ENCODE measurements at places on chromosomes 2 and 18.

DNA sequence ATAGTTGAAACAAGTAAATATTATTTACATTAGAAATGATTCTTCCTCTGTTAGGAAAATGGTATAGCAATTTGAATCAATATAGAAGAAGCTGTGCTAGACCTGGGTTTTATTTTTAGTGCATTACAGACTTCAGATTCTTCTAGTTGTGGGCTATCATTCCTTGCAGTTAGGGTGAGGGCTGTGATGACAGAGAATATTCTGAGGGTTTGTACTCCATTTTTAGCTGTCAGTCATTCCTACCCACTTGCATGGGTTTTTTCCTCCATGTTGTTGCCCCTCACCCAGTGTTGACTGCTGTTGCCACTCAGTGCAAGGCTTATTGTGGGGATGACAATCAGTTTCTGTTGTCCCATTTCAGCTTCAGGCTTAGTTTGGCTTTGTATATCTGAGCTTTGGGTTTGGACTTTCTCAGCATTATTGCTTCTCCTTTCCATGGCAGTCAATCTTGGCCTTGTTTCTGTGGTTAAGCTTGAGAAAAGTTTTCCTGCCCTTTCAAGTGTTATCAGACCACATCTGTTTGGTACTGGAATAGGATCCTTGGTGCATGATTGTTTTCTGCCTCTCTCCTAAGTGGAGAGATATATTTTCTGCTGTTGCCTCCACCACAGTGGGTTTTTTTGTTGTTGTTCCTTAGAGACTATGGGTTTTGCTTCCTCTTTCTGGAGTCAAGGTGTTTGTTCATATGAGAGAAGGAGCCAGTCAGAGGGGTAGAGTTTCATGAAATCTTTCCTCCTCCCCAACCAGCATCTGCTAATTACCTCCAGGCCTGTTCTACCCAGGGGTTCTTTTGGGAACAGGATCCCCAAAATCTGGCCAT, 312.7 kb upstream of the CWC22 start:
- no peak for DNase-seq

DNA sequence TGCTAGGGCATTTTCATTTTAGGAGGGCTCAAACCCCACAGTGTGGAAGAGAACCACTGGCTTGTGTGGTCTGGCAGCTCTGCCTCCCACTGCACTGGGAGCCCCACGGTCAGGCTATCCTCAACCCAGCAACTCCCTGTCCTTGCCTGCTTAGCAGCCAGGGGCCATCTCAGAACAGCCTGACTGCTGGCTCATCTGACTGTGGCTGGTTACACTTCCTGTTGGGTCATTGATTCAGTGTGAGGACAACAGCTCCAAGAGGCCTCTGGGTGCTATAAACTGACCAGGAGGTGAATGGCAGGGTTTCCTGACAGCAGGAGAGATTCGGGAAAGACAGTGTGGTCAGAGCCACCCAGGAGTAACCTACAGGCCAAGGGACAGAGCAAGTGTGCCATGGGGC, 40.1 kb downstream of the AMER3 start:
- DNase-seq = no peak

- DNase-seq = no peak
Measured at GRCh38 chr2:219122202-219122980, 38.2 kb downstream of the NHEJ1 start.

- no peak for DNase-seq
Measured at GRCh38 chr2:84131278-84131830, 327.7 kb downstream of the SUCLG1 start.

- DNase-seq = no peak
Measured at GRCh38 chr18:79985172-79985571, 3.2 kb downstream of the TXNL4A start.

- DNase-seq = no peak
Measured at GRCh38 chr2:227082286-227082685, 81.7 kb downstream of the COL4A4 start.

- DNase-seq = no peak
Measured at GRCh38 chr2:54680397-54681041, 42.9 kb upstream of the EML6 start.

GRCh38 chr2:240369801-240370585, 65.5 kb upstream of the GPC1 start:
- DNase-seq = no peak

- DNase-seq = no peak
Measured at GRCh38 chr2:138468617-138469016, 33.0 kb upstream of the SPOPL start.

GRCh38 chr2:97931118-97931857, 64.5 kb downstream of the TMEM131 start:
- no peak for DNase-seq

DNA sequence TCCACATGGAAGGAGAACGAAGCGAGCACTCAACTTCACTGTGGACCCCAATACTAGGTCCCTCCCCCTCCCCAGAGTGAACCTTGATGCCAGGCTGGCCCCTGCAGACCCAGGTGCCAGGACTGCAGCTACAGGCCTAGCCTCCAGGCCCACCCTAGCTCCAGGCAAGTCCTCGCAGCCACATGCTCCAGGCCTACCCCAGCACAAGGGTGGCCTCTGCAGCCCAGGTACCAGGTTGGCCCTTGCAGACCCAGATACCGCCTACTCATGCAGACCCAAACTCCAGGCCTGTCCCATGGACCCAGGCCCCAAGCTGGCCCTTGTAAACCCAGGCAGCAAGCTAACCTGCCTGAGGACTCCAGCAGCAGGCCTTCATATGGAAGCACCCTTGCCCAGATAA, 44.2 kb downstream of the KCNG2 start:
- DNase-seq = no peak

DNA sequence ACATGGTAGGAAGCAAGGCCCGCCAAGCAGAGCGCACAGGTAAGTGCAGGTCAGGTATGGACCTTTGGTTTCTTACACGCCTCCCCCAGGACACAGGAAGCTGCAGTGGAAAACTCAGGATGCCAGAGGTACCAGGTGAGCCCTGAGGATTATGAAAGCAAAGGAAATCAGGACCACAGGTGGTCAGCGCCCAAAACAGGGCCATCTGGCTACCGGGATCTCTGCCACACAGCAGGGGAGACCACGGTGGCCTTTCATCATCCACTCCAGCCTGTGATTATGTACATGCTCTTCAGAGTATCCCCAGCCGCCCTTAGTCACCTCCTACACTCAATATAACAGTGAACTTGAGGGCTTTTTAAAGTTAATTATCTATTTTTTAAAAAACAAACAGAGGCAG, 125.5 kb upstream of the EPC2 start:
- no peak for DNase-seq

DNA sequence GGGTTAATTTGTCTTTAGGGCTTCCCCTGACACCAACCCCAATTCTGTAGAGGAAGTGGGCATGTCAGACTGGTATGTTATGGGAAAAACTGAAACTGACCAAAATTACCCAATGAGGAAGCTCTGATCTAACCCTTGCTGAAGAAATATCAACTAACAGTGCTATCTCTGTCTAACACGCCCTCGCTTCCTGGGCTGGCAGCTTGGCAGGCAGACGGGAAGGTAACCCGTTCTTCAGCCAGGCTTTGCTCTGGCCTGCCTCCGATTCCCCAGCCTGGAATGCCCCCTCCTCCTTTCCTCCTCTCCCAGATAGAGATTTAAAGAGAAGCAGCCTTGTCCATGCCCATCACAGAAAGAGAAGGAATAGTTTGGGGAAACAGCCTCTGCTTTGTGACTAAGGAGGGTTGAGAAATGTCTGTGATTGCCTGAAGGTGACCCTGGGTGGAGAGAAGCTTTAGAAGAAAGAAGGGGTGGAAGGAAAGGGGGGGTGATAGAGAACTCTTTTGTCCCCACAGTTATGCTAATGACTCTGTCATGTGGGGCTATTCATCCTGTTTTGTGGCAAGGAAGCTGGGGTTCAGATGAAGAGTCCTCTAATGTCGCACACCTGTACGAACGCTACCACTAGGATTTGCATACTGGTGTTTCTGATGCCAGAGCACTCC, 15.4 kb downstream of the HK2 start:
- peak; percentile 79 for DNase-seq

GRCh38 chr2:229407170-229407569, 136.1 kb upstream of the PID1 start:
- no peak for DNase-seq

DNA sequence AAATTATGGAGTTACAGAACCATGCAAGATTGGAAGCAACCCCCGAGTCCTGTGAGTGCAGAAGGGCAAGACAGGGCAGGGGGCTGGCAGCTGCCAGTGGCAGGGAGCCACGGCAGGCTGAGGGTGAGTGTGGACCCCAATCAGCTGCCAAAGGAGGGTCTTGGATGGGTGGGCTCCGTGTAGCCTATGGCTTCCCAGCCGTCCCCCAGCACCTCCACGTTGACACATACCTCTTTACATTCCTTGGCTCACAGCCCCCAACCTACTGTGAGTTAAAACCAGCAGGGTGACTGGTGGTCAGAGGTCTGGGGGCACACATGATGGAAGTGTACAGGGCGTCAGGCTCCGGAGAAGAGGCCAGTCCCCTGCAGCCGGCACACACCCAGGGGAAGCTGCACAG, 60.9 kb upstream of the SALL3 start:
- DNase-seq = no peak

- no peak for DNase-seq
Measured at GRCh38 chr2:180481998-180482397, 474.9 kb upstream of the CWC22 start.

GRCh38 chr18:74633652-74634352, 36.1 kb downstream of the ZNF407 start:
- no peak for DNase-seq

GRCh38 chr18:55863876-55864275, 275.9 kb upstream of the TCF4 start:
- DNase-seq = no peak

DNA sequence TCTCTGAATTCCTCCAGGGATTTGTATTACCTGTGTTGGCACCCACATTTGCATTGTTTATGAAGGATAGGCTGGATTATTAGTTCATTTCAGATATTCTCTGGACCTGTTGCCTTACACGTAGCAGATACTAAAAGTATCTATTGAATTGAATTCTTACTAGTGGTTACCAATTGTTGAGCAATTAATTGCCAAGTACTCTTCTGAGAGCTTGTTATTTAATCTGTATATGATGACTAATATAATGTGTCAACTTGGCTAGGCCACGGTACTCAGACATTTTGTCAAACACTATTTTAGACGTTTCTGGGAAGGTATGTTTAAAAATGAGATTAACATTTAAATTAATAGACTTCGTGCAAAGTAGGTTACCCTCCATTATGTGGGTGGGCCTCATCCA, 2.5 kb upstream of the SPP2 start:
- DNase-seq = no peak

GRCh38 chr2:185510060-185510459, 228.5 kb upstream of the FSIP2 start:
- DNase-seq = no peak

GRCh38 chr2:39491653-39492052, 54.6 kb upstream of the MAP4K3 start:
- DNase-seq = no peak

GRCh38 chr2:13193900-13194299, 477.2 kb downstream of the TRIB2 start:
- no peak for DNase-seq

GRCh38 chr2:222232839-222233238, 66.0 kb downstream of the PAX3 start:
- no peak for DNase-seq

DNA sequence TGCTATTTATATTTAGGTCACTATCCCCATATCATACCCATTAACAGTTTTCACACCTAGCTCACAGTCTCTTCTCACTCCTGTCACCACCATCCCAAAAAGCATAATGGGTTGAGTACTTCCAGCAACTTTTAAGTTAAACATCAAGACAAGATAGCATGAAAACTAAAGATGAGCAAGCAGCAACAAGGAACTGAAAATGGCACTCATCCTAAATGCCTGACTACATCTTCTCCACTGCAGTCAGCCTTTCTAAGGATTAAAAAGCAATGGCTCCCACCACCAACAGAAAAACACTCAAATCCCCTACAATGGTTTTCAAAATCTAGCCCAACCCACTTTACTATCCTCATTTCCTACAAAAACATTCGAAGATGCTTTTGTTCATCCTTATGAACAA, 38.2 kb downstream of the CUL3 start:
- no peak for DNase-seq

DNA sequence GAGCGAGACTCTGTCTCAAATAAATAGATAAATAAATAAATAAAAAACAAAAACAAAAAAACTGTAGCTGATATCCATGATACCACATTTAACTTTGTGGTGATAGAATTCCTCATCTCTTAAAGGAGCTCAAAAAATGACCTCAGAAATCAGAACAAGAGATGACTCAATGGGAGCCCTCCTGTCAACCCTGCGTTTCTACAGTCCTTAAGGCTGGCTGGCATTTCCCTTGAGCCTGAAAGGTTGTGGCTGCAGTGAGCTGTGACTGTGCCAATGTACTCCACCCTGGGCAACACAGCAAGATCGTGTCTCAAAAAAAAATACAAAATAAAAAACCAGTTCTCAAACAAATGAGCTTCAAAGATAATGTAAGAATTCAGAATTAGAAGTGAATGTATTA, 40.4 kb downstream of the CHST9 start:
- no peak for DNase-seq

GRCh38 chr2:66127656-66128055, 307.3 kb upstream of the MEIS1 start:
- DNase-seq = no peak

DNA sequence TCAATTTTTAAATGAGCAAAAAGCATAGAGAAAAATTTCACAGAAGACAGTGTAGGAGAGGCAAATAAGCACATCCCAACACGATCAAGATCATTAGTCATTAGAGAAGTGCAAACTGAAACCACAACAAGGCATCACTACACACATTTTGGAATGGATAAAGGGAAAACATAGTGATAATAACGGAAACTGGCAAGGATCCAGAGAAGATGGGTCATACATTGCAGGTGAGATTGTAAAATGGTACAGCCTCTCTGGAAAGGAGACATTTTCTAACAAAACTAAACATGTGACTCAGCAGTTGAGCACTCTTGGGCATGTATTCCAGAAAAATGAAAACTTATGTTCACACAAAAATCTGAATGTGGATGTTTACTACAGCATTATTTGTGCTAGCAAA, 98.3 kb upstream of the TMEM17 start:
- no peak for DNase-seq

GRCh38 chr18:55786651-55787272, 198.8 kb upstream of the TCF4 start:
- no peak for DNase-seq

DNA sequence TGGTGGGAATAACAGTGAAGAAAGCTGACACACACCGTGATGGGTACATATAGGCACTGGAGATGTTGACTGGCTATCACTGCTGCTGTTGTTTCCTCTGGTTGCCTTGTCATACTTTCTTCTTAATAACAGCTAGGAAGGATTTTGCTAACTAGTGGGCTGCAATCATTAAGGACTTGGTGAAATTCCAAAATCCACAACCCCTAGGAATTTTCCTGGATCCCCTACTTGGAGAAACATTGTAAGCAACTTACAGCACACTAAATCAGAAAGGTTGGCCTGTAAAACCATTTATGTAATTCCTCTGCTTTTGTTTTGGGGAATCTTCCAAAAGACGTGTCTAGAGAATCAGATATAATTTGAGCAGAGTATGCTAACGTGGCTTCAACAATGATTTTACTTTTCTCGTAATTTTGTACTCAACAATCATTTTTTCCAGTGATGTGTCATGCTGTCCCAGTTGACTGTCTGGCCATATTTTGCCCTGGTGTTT, 8.0 kb upstream of the COL3A1 start:
- no peak for DNase-seq

Data from central memory CD4-positive, alpha-beta T cell (primary cell).